ENCODE measurements at places on chromosomes 2 and 18.

- DNase-seq = no peak
These were observed 28.9 kb downstream of the PPP3R1 start for GRCh38 chr2:68223419-68223818.

GRCh38 chr2:116733699-116734098 is 1080.8 kb upstream of the DDX18 start:
- DNase-seq = no peak

- no peak for DNase-seq
These were observed 122.6 kb upstream of the NOSTRIN start for GRCh38 chr2:168679741-168680310.

GRCh38 chr2:74835831-74836674 is 2.1 kb downstream of the HK2 start:
- no peak for DNase-seq

- no peak for DNase-seq
These were observed 54.6 kb downstream of the IL1R2 start for GRCh38 chr2:102046135-102046986.

DNA sequence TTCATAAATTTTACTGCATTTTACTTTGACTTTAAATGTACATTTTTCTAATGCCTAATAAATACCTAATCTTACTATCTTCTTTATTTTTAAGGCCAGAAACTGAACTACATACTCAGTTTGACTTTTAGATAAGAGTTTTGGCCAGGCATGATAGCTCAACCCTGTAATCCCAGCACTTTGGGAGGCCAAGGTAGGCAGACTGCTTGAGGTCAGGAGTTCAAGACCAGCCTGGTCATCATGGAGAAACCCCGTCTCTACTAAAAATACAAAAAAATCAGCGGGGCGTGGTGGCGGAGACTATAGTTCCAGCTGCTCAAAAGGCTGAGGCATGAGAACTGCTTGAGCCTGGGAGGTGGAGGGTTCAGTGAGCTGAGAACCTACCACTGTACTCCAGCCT is 9.1 kb downstream of the ATF2 start:
- DNase-seq = no peak

GRCh38 chr2:1588051-1588977 is 156.0 kb downstream of the PXDN start:
- DNase-seq = no peak

DNA sequence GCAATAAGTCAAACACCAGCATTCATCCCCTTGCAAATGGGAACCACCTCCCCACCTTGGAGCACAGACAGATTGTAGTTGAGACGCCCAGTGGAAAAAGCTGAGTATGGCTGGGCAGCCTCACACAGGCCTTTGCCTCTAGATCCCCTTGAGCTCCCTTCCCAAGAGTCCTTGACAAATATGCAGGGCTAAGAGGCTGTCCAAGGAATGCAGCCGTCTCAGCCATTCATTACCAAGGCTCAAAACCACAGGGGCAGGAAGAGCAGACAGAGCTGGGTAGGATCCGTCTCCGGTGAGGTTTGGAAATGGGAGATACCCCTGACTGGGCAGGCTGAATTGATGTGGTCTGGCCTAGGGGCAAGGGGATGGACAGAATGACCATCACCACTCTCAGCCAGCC is 557.1 kb downstream of the TNS1 start:
- no peak for DNase-seq

DNA sequence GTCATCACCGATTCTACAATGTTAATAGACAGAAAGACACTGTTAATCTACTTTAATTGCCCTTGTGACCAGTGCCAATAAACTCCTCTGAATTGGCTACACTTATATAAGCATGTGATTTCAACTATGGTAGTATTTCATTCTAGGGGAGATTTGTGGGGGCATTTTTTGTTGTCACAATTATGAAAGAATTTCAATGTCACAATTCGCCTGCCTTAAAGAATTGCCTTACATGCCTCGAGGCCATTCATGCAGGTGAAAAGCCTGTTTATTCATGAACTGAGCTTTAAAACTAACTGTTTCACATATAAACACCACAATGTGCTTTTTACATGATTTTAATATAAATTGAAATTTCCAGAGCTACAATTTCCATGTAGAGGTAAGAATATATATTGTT is 162.8 kb downstream of the GCA start:
- no peak for DNase-seq

- DNase-seq = no peak
These were observed 1.5 kb downstream of the SFXN5 start for GRCh38 chr2:73069855-73070642.

- DNase-seq = no peak
These were observed 1.4 kb downstream of the GPR35 start for GRCh38 chr2:240626531-240627300.

- no peak for DNase-seq
These were observed 334.0 kb downstream of the TRIB2 start for GRCh38 chr2:13050764-13051163.

GRCh38 chr18:57141208-57142129 is 5.4 kb upstream of the BOD1L2 start:
- DNase-seq = no peak

GRCh38 chr2:254241-254640 is 9.6 kb downstream of the SH3YL1 start:
- no peak for DNase-seq

DNA sequence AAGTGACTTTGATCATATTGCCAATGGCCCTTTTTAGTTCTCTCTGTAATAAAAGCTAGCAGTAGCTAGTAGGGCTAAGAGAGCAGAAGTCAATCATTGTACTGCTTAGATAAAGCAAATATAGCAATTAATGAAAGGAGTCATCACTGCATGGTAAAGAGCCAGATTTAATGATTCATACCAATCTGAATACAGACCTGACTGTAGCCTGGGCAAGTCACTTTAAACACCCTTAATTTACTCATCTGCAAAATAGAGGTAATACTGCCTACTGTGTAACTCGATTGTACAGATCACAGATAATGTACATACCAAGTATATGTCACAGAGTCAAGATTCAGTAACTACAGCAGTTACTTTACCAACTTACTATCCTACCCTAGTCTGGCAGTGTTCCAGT is 63.6 kb downstream of the ASXL2 start:
- no peak for DNase-seq

DNA sequence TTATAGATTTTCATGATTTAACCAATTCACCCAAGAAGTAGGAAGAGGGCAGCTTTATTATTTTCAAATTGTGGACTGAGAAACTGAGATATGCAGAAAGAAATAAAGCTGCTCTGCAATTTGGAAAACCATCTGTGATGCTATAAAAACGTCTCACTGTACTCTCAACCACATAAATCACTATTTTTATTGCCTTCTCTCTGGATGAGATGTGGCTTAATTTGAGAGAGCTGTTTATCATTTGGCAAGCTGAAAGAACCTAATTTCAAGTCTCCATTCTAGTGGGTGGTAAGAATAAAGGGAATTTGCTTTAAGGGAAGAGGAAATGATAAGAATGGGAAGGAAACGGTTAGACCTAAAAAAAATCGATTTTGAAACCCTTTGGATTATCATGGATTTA is 49.9 kb upstream of the CYP1B1 start:
- DNase-seq = no peak

DNA sequence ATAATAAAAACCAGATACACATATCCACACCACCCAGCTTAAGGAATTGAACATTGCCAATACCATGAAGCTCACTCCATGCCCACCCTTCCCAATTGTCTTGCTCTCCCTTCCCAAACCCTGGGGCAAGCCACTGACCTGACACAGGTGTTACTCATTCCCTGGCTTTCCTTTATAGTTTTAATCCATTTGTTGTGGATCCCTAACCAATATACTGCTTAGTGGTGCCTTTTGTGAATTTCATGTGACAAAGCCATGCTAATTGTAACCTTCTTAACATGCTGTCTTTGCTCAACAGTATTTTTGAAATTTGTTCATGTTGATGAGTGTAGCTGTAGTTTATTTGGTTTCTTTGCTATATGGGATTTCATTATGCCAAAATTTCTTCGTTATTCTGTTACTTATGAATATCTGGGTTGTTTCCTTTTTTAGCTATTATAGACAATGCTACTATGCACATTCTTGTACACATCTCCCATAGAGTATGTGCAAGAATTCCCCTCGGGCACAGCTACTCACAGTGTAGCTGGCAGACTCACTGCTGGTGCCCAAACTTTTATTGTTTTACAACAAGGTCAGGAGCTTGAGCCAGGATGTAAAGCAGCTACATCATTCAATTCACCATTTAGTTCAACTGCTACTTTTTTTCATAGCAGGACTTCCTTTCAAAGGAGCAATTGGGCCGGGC is 90.8 kb upstream of the ATL2 start:
- DNase-seq = no peak

DNA sequence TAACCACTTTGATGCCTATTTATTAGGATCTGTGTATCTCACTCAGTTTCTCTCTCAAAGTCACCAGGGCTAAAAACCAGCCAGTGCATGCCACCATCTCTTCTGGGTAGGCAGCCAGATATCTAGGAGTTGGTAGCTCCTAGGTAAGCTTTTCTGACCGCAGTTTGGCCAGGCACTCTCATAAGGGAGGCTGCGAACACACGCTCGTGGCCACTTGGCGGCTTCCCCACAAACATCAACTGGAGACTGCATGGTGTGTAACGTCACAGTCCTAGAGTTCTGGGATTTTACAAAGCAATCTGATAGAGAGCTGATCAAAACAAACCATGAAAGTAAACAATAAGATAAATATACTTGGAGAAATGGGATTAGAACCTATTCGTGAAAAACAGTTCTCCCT is 424.3 kb upstream of the ACVR2A start:
- no peak for DNase-seq

GRCh38 chr2:98234776-98235175 is 111.5 kb upstream of the CNGA3 start:
- no peak for DNase-seq

- DNase-seq = no peak
These were observed 67.7 kb downstream of the FAM210A start for GRCh38 chr18:13658436-13659204.

- DNase-seq = no peak
These were observed 35.4 kb downstream of the STAT4 start for GRCh38 chr2:191115391-191115790.

- DNase-seq = no peak
These were observed 131.8 kb upstream of the HS6ST1 start for GRCh38 chr2:128450211-128451024.

DNA sequence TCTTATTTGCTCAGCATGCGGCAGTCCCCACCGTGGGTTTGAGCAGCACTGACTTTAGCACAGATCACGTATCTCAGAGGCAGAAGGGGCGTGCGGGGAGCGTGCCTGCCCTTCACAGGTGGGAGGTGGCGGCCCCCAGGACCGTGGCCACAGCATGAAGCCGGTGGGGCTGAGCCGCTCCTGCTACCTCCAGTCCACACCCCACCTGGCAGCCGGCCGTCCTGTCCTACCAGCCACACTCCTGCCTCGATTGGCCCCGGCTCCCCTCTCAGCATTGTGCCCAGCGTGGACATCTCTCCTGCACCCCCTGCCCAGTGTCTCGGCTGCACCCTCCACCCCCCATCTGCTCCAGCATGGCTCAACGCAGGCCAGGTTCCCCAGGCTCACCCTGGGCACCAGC is 73.6 kb downstream of the NFATC1 start:
- no peak for DNase-seq

- DNase-seq = no peak
These were observed 31.4 kb downstream of the FAM228A start for GRCh38 chr2:24206242-24206641.

GRCh38 chr2:68319398-68320117 is at the start of gene CNRIP1:
Gene CNRIP1, minus strand, starts transcription at chr2:68319949. Its CDS starts 549 bp downstream, at chr2:68319400.
- no peak for DNase-seq

DNA sequence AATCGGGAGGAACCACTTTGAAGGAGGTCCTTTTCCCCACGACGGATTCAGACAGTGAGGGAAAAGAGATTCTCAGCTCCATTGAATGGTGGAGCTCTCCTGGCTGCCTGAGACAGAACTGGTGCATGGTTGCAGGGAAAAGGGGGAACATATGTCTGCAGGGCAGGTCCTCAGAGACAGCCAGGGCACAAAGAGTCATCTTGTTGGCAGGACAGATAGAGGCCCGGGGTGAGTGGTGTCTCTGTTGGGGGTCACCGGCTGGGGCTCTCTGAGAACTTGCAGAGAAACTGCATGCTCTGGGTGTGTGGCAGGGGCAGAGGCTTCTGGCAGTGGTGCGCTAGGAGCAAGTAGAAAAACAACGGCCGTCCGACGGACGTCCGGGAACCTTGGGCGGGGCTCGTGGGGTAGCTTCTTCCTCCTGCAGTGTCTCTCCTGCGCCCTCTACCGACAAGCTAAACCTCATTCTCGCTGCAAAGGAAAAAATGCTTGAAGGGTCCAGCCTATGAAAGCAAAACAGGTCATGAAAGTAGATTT is 94.3 kb downstream of the CDCA7 start:
- no peak for DNase-seq

- no peak for DNase-seq
These were observed 36.9 kb upstream of the ITM2C start for GRCh38 chr2:230827774-230828271.

- no peak for DNase-seq
These were observed 75.0 kb downstream of the DGKD start for GRCh38 chr2:233429175-233429897.

- DNase-seq = no peak
These were observed 104.3 kb downstream of the PRKCE start for GRCh38 chr2:45755585-45756335.

- DNase-seq = no peak
These were observed 468 bp upstream of the SATB2 start for GRCh38 chr2:199458009-199458805.

DNA sequence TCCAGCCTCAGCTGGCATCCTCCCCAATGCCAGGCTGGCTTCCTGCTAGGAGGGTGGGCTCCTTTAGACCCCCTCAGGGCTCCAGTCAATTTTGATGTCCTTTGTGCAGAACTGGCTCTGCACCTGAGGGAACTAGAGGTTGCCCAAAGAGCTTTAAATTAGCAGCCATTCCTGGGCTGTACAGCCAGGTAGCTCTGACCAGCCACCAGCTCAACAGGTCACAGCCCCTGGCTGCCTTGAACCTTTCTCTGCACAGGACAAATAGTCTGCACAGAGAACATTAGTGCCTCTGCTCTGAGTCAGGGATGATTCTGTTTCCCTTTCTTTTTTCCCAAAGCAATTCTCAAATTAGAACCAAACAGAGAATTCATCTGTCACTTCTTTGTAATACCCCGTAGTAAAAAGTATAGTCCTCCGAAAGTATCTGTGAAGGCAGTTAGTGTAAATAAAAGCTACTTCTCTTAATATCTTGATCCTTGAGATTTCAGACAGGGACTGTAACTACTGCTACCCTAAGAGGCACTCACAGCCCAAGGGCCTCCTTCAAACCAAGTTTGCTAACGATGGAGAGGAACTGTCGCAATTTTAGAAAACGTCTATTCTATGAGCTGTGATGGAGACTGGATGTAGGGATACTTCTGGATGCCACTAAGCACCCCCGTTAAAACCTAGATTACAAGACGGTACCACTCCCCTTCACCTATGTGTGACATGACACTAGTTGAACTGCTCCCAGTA is 3.0 kb downstream of the TTC32 start:
- no peak for DNase-seq

GRCh38 chr2:107622741-107623310 is 203.9 kb upstream of the RGPD4 start:
- no peak for DNase-seq

GRCh38 chr2:33375054-33375453 is 101.4 kb upstream of the RASGRP3 start:
- DNase-seq = no peak

GRCh38 chr2:197369228-197369932 is 58.8 kb upstream of the ANKRD44 start:
- DNase-seq = no peak
